IMR-90 (cell line): ENCODE measurements at places on chromosomes 12 and 14. TPM values are rescaled to one million over a fixed set of nuclear protein-coding genes. Genes with fewer than 3 reads are reported as not detected.

Gene HSP90B1
- polyA plus RNA-seq = 686 and 765 TPM in 2 replicates

Gene PKP2
- polyA plus RNA-seq = 0.10 and 0.11 TPM in 2 replicates

Gene DPPA3
- not detected in 2 replicates for polyA plus RNA-seq

Gene E2F7
- polyA plus RNA-seq = 6.0 TPM in 2 replicates

Gene AHNAK2
- polyA plus RNA-seq = 2.5 and 2.6 TPM in 2 replicates

Gene SLC6A15
- 0.22 and 0.32 TPM in 2 replicates for polyA plus RNA-seq

Gene CCND2
- polyA plus RNA-seq = 0.73 and 1.1 TPM in 2 replicates

Gene KRT73
- not detected in 2 replicates for polyA plus RNA-seq

Gene ST8SIA1
- not detected in 2 replicates for polyA plus RNA-seq

Gene CLECL1
- polyA plus RNA-seq = not detected in 2 replicates

- H3K27ac ChIP-seq = no peak overlapping the region
- no peak for DNase-seq
- peaks cover 7% of the 10 kb centered on the region for H3K27me3 ChIP-seq
- H3K4me3 ChIP-seq = no peak overlapping the region
Measured at GRCh38 chr14:96393071-96393691, 1.3 kb downstream of the AK7 start.

GRCh38 chr12:39372929-39373328 lies 70.0 kb downstream of the KIF21A start:
- H3K27ac ChIP-seq = no peak overlapping the region
- H3K4me3 ChIP-seq = no peak overlapping the region
- H3K27me3 ChIP-seq = no peaks in the 10 kb centered on the region
- no peaks in the 10 kb centered on the region for H3K36me3 ChIP-seq
- DNase-seq = no peak

DNA sequence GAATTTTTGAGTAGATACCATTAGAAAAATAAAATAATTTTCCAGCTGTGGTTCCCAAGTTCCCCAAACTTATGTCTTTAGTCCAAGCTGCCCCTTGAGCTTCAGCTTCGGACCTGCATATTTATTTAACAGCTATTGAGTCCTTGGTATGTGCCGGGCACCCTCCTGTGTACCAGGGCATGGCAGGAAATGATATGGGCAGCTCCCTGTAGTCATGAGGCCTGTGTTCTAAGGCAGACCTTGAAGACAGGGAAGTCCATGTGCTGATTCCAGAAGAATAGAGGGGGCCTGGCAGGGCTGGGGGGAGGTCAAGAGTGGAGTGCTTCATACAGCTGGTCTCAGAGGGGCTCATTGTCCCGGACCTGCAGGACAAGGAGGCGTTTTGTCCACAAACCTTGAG lies 29.2 kb downstream of the TRAF3 start:
- peaks cover 1% of the 10 kb centered on the region; the same call in 1 of the 2 replicates for H3K36me3 ChIP-seq
- H3K27me3 ChIP-seq = no peaks in the 10 kb centered on the region
- peaks cover 3% of the 10 kb centered on the region for H3K4me1 ChIP-seq
- no peak for DNase-seq

GRCh38 chr12:116565963-116566362 lies 6.8 kb downstream of the MAP1LC3B2 start:
- no peaks in the 10 kb centered on the region; the same call in 1 of the 2 replicates for H3K27me3 ChIP-seq
- no peaks in the 10 kb centered on the region for H3K4me1 ChIP-seq
- no peak overlapping the region for H3K4me3 ChIP-seq
- no peaks in the 10 kb centered on the region for H3K36me3 ChIP-seq

DNA sequence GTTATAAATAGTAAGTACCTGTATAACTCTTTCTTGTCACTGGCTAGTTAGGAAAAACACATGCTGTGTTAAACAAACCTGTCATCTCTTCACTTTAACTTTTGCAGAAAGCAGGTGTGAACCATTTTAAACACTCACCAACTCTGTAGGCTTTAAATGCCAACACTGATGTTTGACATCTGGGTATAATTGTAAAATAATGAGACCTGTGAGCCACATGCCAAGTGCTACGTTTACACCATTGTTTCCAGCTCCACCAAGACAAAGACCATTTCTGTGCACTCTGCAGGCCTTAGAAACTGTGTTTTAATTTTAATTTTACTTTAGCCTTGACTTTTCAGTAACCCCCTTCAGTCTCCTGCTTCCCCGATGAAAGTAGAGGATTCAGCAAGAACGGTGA lies 11.0 kb downstream of the TPH2 start:
- H3K27me3 ChIP-seq = no peaks in the 10 kb centered on the region
- H3K36me3 ChIP-seq = no peaks in the 10 kb centered on the region
- peaks cover 7% of the 10 kb centered on the region for H3K4me1 ChIP-seq
- H3K27ac ChIP-seq = no peak overlapping the region
- H3K4me3 ChIP-seq = no peak overlapping the region

GRCh38 chr12:98185606-98186005 lies 329.8 kb upstream of the TMPO start:
- no peaks in the 10 kb centered on the region for H3K36me3 ChIP-seq
- H3K4me1 ChIP-seq = no peaks in the 10 kb centered on the region
- peak; percentile 8 for DNase-seq
- no peak overlapping the region for H3K4me3 ChIP-seq
- H3K27ac ChIP-seq = no peak overlapping the region

DNA sequence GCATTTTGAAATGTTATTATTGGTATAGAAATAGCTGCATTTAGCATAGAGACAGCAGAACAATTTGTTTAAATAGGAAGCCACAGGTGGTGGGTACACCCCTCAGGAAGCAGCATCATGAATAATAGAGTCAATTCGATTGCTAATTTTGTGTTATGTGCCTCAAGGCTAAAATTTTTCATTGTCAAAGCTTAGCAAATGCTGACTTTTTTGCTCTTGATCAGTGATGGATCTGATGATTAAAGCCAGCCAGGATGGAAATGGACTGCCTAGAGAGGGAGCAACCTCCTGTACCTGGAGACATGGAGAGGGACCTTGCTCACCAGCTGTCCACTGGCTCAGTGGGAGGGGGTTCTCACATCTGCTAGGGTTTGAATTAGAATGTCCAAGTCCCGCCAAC lies 4.5 kb upstream of the KRT8 start:
- no peak overlapping the region for H3K4me3 ChIP-seq
- H3K4me1 ChIP-seq = peaks cover 8% of the 10 kb centered on the region
- H3K27ac ChIP-seq = no peak overlapping the region
- H3K36me3 ChIP-seq = no peaks in the 10 kb centered on the region

DNA sequence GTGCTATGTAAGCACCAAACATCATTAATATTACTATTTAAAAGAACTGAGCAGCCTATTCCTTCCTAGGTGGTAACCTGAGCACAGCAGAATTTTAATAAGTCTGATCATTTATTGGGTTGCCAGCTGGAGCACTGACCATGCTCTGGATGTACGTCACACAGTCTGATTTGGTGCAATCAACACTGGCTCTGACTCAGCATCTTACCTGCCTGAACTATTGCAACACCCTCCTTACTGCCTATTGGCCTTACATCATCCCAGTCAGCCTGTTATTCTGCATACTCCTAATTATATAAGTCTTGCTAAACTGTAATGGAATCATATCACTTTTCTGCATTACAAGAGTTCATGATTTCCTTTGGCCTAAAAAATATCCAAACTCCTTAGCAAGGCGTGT lies 149.7 kb downstream of the PTPRO start:
- no peak overlapping the region for H3K27ac ChIP-seq
- no peak for DNase-seq

DNA sequence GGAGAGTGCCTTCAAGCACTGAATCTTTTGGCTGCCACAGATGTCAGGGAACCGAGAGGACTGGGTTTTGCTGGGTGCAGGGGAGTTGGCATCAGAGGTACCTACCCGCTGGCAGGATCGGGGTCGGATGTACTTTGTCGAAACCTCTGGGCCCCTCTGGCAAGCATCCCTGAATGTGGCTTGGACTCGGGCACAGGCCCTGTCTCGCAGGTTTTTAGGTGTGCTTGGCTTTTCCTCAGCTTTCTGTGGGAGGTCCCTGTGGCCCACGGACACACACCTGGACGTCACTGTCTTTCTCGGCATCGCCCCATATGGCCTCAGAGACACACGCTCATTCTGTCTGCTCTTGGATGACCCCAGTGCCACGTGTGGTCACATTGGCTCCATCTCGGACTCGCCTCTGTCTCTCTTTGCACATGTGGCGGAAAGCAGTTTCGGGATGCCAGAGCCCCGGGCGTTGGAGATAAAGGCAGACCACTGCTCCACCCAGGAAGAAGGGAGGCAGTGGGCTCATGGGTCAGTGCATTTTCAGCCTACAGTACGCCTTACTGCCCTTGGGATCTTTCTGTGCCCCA lies 769.6 kb upstream of the ALG10B start:
- no peak overlapping the region for H3K4me3 ChIP-seq
- DNase-seq = no peak
- H3K36me3 ChIP-seq = no peaks in the 10 kb centered on the region
- no peak overlapping the region for H3K27ac ChIP-seq

DNA sequence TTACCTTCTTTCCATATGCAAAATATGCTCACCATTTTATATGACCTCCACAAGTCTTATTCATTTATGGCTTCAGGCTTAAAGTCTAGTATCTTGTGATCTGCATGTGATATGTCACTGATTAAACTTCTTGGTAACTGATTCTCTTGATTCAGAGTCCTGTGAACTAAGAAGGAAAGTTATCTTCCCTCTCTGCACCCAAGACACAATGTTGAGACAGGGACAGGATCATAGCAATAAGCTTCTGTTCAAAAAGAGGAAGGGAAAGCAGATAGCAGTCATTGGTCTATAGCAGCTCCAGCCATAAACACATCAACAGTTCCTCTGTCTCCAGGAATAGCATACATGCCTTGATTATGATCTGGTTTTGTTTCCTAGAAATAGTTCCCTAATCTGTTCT lies 103.1 kb downstream of the UNC79 start:
- H3K36me3 ChIP-seq = no peaks in the 10 kb centered on the region
- no peak overlapping the region for H3K27ac ChIP-seq
- DNase-seq = no peak
- no peaks in the 10 kb centered on the region for H3K27me3 ChIP-seq

- H3K27me3 ChIP-seq = peaks cover 3% of the 10 kb centered on the region
- H3K4me1 ChIP-seq = no peaks in the 10 kb centered on the region
- no peak overlapping the region for H3K4me3 ChIP-seq
- no peak overlapping the region for H3K27ac ChIP-seq
- no peak for DNase-seq
Measured at GRCh38 chr14:70776197-70776596, 33.1 kb downstream of the MAP3K9 start.

DNA sequence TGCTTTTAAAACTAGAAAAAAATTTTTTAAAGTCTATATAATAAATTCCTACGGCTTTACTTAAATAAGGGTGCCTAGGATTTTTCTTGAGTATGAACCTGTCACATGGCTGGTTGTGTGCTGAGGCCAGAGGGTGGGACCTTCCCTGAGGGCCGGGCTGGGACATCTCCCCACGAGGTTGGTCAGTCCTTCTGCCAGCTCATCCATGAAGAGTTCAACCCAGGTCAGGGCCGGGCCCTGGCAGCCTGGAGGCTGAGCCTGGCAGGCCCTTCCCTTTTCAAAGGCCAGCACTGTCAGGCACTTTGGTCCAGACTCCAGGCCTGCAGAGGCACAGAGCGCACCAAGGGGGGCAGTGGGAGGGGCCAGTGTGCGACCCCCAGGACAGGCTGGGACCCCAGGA lies 31.7 kb downstream of the TNFAIP2 start:
- DNase-seq = peak; percentile 13
- no peak overlapping the region for H3K27ac ChIP-seq
- peaks cover 39% of the 10 kb centered on the region for H3K27me3 ChIP-seq
- peaks cover 2% of the 10 kb centered on the region; the same call in 1 of the 2 replicates for H3K4me1 ChIP-seq

DNA sequence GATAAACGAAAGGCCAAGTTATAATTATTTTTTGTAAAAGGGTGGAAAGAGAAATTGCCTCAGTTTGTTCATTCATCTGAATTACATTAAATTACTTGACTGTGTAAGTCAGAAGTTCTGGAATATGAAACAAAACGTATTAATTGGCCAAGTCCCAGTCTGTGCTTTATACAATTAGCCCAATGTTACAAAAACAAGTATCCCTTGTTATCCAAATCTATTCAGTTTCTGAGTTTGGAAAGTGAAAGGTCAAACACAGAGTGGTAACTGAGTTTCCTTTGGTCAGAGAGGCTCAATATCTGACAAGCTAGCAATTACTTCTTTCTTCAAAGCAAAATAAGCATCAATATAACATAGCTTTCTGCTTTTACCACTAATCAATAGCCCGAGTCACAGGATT lies 62.6 kb downstream of the SPPL3 start:
- peaks cover 3% of the 10 kb centered on the region for H3K36me3 ChIP-seq
- no peak overlapping the region for H3K27ac ChIP-seq
- peaks cover 3% of the 10 kb centered on the region for H3K4me1 ChIP-seq
- no peak overlapping the region for H3K4me3 ChIP-seq
- DNase-seq = no peak

GRCh38 chr14:74591899-74592298 lies 20.1 kb downstream of the LTBP2 start:
- peak overlapping the region; percentile 65; the same call in 1 of the 2 replicates for H3K27ac ChIP-seq
- H3K36me3 ChIP-seq = no peaks in the 10 kb centered on the region
- H3K27me3 ChIP-seq = no peaks in the 10 kb centered on the region
- H3K4me3 ChIP-seq = no peak overlapping the region

- no peaks in the 10 kb centered on the region for H3K27me3 ChIP-seq
- H3K4me1 ChIP-seq = peaks cover 3% of the 10 kb centered on the region; the same call in 1 of the 2 replicates
- H3K4me3 ChIP-seq = peak overlapping the region; percentile 76
- no peaks in the 10 kb centered on the region for H3K36me3 ChIP-seq
- peak overlapping the region; percentile 69 for H3K27ac ChIP-seq
Measured at GRCh38 chr14:96502621-96503305, 581 bp downstream of the PAPOLA start.

- no peaks in the 10 kb centered on the region for H3K36me3 ChIP-seq
- H3K27ac ChIP-seq = no peak overlapping the region
- no peaks in the 10 kb centered on the region for H3K4me1 ChIP-seq
- H3K4me3 ChIP-seq = no peak overlapping the region
Measured at GRCh38 chr12:82174936-82175335, 183.3 kb downstream of the CCDC59 start.

GRCh38 chr12:82673698-82674097 lies 13.0 kb upstream of the TMTC2 start:
- no peak overlapping the region for H3K4me3 ChIP-seq
- no peak for DNase-seq
- no peaks in the 10 kb centered on the region for H3K27me3 ChIP-seq
- H3K27ac ChIP-seq = no peak overlapping the region

- no peak overlapping the region for H3K4me3 ChIP-seq
- no peak overlapping the region for H3K27ac ChIP-seq
- H3K27me3 ChIP-seq = peaks cover 5% of the 10 kb centered on the region
- H3K4me1 ChIP-seq = no peaks in the 10 kb centered on the region
- no peaks in the 10 kb centered on the region for H3K36me3 ChIP-seq
- no peak for DNase-seq
Measured at GRCh38 chr12:12004524-12004923, 66.2 kb upstream of the BCL2L14 start.

DNA sequence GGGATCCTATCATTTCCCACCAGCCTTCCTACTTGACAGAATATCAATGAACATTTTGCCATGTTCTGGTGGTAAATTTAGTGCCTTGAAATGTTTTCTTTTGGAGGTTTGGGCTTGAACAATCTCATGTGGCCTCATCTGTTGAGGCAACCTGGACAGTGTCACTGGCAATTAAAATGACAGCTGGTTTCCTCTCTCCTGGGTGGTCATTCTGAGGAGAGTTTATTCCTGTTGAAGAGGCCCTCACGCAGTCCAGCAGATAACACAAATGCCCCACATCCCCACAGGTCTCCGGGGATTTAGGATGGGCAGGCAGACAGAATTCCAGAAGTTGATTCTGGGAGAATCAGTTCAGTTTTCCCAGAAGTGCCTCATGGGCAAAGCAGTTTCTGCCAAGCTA lies 41.9 kb downstream of the MMAB start:
- H3K4me1 ChIP-seq = no peaks in the 10 kb centered on the region
- no peak for DNase-seq
- H3K27ac ChIP-seq = no peak overlapping the region
- peaks cover 61% of the 10 kb centered on the region for H3K36me3 ChIP-seq

GRCh38 chr12:46722394-46723185 lies 103.2 kb downstream of the SLC38A4 start:
- H3K4me1 ChIP-seq = no peaks in the 10 kb centered on the region; the same call in 1 of the 2 replicates
- H3K36me3 ChIP-seq = no peaks in the 10 kb centered on the region
- H3K27me3 ChIP-seq = no peaks in the 10 kb centered on the region; the same call in 1 of the 2 replicates
- H3K27ac ChIP-seq = no peak overlapping the region
- H3K4me3 ChIP-seq = no peak overlapping the region
